Fibroblast of upper back skin (primary cell): ENCODE measurements at places on chromosomes 4 and X.

DNA sequence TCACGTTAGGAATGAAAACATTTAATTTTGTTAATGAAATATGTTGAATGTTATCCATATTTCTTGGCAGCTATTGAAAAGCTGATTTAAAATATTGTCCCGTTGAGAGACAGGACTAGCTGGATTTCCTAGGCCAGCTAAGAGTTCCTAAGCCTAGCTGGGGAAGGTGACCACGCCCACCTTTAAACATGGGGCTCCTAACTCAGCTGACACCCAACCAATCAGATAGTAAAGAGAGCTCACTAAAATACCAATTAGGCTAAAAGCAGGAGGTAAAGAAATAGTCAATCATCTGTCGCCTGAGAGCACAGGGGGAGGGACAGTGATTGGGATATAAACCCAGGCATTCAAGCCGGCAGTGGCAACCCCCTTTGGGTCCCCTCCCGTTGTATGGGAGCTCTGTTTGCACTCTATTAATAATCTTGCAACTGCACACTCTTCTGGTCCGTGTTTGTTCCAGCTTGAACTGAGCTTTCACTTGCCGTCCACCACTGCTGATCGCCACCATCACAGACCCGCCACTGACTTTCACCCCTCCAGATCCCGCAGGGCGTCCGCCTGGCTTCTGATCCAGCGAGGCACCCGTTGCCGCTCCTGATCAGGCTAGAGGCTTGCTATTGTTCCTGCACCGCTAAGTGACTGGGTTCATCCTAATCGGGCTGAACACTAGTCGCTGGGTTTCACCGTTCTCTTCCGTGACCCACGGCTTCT, 308.9 kb downstream of the GLUD2 start:
- DNase-seq = no peak

DNA sequence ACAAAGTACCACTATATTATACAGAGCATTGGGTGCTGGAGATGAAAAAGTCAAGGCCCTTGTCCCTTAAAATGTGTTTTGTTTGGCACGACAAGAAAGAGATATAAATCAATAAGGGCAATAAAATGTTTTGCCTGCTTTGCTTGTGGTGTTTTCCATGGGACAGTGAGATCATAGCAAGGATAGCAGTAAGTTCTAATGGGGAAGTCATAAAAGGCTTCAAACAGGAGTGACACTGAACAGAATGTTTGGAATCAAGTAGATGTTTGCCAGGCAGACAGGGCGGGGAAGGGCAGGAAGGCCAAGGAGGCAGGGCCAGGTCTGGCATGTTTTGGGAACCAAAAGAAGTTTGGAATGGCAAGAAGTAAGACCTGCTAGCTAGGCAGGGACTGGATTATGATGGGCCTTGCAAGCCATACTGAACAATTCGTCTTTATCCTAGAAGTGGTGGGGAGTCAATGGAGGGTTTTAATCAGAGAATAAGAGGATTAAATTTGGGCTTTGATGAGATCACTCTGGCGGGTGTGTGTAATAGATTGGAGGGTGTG, 16.4 kb downstream of the FGF2 start:
- no peak for DNase-seq

DNA sequence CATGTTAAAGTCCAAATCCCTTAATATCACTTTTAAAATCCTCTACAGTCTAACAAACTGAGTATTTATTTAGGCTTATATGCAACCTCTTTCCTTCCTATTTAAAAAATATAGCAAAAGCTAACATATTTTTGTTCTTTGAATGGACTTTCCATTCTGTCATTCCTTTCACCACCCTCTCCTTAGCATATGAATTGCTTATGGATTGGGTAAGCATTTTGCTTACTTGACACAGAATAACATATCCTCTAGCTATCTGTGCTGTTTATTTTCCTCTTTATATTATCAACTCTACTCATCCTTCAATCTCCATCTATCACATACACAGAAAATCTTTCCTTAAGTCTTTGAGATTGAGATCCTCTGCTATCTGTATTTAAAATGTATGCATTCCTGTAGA, 206.1 kb upstream of the NEIL3 start:
- no peak for DNase-seq

DNA sequence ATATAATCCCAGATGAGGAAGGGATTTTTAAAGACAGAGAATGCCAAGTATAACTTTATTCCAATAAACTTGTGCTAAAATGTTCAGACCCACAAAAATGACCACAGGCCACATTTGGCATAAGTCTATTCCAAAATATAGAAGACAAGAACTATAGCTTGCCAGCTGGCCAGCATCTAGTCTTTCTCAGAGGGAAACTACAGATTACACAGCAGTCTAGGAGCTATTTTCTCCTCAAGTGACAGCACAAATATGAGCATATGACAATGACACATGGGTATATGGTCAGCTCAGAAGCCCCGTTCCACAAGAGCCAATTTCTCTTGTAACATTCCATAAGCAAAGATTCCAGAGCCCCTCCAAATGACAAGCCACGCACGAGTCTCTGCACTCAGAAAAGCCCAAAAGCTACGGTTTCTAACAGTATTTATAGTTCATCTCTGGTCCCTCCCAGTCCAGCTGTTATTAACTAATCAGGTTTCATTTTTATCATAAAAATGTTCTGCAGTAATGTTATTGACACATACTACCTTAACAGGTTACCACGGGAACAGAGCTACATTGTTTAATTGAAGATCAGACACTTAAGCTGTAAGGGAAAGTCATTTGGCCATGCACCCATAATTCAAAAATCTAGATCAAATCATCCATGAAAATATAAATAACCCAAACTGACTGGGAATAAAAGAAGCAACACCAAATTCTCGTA, 70.3 kb downstream of the RAB28 start:
- DNase-seq = peak; percentile 9

GRCh38 chrX:119775517-119776238, 15.8 kb downstream of the RPL39 start:
- no peak for DNase-seq

DNA sequence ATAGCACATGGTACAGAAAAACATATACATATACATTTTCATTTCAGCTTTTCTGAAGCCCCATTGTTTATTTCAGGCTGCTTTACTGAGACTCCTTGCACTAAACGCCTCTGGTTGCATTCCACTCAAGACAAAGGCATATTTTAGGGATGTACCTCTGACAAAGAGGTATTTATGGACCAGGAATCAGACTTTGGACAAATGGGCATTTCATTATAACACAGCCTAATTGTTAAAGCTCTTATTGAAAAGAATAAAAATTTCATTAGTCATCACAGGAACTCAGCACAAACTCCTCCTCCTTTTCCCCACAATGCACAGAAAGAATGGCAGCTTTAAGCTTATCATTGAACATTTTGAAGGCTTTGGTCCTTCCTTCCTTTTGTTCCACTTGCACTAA, 62.9 kb upstream of the UGT8 start:
- DNase-seq = no peak

DNA sequence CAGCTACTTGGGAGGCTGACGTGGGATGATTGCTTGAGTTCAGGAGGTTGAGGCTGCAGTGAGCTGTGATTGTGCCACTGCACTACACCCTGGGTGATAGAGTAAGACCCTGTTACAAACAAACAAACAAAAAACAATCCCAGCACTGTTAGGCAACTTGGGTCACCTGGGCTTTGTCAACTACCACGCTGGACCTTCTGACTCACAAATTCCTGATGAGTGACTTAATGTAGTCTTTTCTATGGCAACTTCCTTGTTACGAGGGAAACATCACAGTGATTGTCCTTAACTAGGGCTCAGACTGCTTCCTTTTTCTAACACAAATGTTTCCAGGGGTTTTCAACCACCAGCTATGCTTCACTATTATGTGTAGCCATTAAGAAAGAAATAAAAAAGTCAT, 128.8 kb upstream of the GPC4 start:
- peak; percentile 56 for DNase-seq

GRCh38 chr4:138181287-138181686, 60.9 kb downstream of the SLC7A11 start:
- DNase-seq = peak; percentile 25

- DNase-seq = no peak
These were observed 123.1 kb upstream of the ENPEP start for GRCh38 chr4:110352670-110353442.

- DNase-seq = no peak
These were observed 36.4 kb downstream of the FAM193A start for GRCh38 chr4:2572866-2573265.

DNA sequence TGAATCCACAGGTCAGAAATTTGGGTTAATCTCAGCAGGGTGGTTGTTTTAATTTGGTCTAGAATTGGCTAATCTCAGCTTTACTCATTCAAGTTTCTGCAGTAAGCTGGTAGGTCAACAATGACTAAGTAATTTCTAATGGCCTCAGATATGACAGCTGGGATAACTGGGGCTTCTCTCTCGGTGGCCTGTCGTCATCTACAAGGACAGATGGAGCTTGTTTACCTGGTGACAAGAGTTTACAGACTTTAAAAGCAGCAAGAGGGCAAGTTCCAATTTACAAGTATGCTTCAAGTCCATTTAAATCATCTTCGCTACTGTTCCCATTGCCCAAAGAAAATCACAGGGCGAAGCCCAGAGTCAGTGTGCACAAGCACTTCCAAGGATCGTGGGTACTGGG, 453.9 kb downstream of the PDHA2 start:
- no peak for DNase-seq

DNA sequence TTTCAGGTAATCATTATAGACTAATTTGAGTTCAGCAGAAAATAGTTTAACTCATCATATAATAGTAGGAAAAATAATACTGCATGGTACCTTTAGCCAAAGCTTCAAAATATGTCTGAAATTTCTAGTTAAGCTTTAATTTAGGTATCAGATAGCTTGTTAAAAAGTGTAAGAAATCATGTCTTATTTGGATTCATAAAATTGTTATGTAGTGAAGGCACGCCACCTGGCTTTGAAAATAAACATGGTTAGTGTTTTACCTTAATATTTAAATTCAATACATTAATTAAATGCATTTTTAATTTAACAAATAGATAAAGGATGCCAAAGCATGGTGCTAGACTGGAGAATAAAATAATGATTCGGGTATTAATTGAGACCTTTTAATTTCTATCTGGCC, 211.4 kb downstream of the FSTL5 start:
- no peak for DNase-seq

- DNase-seq = no peak
These were observed 61.2 kb downstream of the ENOX2 start for GRCh38 chrX:130841776-130842175.

GRCh38 chr4:48252313-48252712, 17.3 kb downstream of the TEC start:
- DNase-seq = no peak

- DNase-seq = no peak
These were observed 26.6 kb downstream of the VSIG4 start for GRCh38 chrX:66013194-66013816.
